Mesendoderm (in vitro differentiated cells): ENCODE measurements at places on chromosomes 1 and 21.

DNA sequence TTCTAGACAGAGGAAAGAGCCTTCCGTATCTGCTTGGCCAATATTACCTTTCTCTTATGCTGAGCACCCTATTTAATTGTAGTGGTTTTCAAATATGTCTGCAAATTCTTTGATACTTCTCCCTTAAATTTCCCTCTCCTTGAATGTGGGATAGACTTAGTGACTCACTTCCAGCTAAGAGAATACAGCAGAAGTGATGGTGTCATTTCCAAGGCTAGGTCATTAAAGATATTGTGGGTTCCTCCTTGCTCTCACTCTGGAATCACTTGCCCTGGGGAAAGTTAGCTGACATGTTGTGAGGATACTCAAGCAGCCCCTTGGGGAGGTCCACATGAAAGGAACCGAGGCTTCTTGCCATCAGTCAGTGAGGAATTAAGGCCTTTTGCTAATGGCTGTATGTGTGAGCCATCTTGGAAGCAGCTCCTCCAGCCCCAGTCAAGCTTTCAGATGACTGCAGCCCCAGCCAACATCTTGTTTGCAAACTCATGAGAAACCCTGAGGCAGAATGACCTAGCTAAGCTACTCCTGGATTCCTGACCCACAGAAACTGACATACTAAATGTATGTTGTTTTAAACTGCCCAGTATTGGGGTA, 8.1 kb upstream of the CITED4 start:
- DNase-seq, result no peak

DNA sequence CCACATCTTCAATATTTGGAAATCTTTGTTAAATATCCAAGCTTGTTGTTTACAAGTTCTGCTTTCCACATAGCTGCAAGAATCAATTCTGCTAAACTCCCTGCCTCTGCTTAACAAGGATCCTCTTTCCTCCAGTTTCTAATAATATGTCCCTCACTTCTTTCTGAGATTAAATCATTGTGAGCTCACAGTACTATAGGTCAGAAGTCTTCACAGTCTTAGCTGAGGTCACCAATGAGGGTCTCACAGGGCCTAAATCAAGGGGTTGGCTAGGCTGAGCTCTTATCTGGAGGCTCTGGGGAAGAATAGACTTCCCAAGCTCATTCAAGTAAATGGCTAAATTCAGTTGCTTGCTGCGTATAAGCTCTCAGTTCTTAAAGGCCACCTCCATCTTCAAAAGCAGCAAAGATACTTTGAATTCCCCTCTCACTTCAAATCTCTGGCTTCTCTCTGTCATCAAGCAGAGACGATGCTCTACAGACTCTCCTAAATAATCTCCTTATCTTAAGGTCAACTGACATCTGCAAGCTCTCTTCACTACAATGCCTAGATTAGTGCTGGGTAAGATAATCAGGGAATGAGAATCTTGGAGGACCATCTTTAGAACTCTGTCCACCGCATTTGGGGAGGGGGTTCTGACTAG, 175.3 kb downstream of the PLPPR4 start:
- DNase-seq, result peak; percentile 12

GRCh38 chr21:25133939-25134338, 473.3 kb downstream of the MRPL39 start:
- DNase-seq, result no peak

GRCh38 chr1:229597877-229598276, 28.0 kb downstream of the TAF5L start:
- no peak for DNase-seq

GRCh38 chr1:214698559-214698958, 95.6 kb downstream of the CENPF start:
- no peak for DNase-seq

- no peak for DNase-seq
Observed at GRCh38 chr1:17458794-17459193, 19.3 kb upstream of the RCC2 start.

DNA sequence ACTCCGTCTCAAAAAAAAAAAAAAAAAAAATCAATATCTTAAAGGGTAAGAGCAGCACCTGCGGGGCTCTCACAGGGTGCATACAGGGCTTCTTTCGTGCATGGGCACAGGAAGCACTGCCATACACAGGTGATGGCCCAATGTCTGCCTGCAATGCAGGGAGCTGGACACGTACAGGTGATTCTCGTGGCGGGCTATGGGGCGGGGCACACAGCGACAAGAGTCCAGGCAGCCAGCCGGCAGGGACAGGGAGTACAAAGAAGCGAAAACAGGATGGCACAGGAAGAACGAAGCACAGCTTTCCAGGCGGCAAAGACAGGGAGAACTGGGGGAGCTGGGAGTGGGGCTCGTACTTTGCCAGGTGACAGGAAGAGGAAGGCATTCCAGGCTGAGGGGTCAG, 1.6 kb downstream of the KIF17 start:
- DNase-seq, result no peak

DNA sequence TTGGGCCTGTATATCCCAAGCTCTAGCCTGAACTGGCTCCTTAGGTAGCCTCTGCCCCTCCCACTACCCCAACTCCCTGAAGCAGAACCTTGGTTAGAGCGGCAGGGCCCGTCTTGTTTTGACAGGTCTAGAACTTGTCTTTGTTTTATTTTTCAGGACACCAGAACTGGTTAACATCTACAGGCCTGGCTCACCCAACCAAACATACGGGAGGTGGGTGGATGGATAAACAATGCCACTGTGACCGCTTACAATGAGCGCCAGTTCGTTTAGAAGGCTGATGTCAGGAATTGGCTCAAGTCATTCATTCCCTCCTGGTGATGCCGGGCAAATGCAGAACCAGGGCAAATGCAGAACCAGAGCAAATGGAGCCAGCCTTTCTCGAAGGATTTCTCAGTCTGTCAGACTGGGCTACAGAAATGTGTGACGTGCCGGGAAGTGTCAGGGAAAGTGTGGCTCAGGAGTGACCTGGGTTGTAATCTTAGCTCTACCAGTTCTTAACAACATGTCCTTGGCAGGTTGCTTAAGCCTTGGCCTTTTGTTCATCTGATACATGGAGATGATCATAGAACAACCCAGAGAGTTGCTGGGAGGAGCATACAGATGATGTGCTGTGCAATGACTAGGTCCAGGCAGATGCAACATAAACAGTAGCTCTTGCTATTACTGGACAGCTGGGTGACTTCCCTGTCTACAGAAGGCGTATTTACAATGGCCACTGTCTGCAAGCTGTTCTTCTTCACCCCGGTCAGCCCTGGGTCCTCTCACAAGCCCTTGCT, 30.5 kb upstream of the BTG2 start:
- DNase-seq, result no peak

GRCh38 chr1:26307363-26307781, 936 bp upstream of the UBXN11 start:
- DNase-seq, result no peak

DNA sequence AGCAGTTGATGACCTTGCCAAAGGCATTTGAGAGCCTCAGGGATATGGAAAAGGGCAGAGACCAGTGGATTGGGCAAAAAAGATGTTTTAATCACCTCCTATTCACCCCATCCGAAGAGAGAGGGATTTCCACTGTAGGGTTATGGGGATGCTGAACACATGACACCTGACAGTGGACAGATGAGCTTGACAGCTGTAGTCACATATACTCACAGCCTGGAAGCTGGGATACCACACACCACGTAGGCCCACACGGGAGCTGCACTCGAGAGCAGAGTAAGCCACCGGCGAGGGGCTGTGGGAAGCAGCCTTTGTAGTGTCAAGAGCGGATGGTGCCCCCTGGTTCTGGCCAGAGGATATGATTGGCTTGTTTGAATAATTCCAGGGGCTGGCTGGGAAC, 20.0 kb downstream of the ZBTB40 start:
- DNase-seq, result no peak

DNA sequence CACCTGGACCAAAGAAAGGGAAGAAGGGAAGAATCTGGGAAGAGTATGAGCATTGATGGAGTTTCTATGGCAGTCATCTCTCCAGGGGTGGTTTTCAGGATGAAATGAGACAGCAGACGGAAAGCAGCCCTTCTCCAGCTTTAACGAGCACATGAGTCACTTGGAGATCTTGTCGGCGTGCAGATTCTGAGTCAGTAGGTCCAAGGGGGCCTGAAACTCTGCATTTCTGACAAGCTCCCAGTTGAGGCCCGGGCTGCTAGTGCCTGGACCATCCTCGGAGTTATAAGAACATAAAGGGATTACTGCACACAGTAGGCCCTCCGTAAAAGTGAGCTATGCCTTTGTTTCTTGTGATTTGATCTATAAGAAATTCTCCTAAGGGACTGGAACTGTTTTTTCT, 17.6 kb downstream of the HSPG2 start:
- DNase-seq, result no peak

DNA sequence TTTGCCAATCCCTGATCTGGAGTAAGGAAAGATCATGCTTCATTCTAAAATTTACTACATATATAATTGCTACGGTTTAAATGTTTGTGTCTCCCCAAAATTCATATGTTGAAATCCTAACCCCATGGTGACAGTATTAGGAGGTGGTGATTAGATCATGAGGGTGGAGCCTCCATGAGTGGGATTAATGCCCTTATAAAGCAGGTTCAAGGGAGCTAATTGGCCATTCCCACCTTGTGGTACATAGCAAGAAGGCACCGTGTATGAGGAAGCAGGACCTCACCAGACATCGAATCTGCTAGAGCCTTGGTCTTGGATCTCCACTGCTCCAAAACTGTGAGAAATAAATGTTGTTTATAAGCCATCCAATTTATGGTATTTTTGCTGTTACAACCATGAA, 55.5 kb downstream of the GADD45A start:
- no peak for DNase-seq

DNA sequence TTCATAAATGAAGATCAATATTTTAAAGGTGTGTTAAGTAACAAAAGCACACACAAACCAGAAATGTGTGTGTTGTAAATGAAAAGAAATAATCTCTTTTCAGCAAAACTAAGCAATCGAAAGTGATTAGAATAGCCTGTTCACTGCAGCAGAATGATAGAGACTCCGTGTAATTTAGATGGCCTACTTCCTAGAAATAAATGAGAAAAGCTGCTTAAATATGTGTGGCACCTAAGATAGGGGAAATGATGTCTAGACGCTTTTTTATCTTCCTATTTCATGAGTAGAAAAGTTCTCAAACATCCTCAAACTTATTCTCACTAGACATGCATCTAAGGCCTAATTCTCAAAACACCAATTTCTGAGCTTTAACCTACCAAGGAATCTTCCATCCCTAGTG, 124.7 kb upstream of the BRINP3 start:
- DNase-seq, result no peak
